ENCODE measurements at places on chromosomes 4 and X.

DNA sequence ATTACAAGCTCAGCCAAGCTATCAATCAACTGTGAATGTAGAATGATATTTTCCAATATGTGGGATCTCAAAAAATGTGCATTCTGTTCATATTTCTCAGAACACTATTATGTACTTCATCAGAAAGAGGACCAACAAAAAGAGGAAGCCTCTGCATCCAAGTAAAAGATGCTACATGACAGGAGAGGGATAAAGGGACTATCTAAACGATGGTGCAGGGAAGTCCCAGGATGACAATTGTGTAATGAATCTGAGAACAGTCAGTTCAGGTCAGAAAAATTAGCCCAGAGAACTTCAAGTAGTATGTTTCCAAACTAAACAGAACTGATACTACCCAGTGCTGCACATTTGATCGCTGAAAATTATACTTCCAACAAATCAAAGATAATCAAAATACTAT, 127.0 kb downstream of the ZNF330 start:
- DNase-seq = no peak

GRCh38 chr4:158610790-158611189, 60.9 kb downstream of the C4orf46 start:
- DNase-seq = no peak

GRCh38 chrX:93591398-93591797, 82.0 kb downstream of the NAP1L3 start:
- no peak for DNase-seq

DNA sequence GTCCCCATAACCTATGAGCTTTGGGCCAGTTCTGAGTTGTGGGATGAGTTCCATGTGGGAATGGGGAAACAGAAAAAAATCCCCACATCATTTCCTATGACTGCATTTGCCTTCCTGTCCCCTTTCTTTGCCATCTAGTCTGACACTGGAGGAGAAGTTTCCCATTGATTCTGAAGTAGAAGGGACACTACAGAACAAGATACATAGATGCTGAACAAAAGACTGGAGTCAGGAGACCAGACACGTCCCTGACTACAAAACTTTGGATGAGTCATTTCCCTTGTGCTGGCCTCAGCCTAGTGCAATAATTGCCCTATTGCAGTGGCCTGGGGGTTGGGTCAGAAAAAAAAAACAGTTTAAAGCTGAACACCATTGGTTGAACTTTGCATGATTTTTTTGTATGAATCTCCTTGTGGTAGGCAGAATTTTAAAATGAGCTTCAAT, 22.1 kb downstream of the BEX3 start:
- DNase-seq = no peak

DNA sequence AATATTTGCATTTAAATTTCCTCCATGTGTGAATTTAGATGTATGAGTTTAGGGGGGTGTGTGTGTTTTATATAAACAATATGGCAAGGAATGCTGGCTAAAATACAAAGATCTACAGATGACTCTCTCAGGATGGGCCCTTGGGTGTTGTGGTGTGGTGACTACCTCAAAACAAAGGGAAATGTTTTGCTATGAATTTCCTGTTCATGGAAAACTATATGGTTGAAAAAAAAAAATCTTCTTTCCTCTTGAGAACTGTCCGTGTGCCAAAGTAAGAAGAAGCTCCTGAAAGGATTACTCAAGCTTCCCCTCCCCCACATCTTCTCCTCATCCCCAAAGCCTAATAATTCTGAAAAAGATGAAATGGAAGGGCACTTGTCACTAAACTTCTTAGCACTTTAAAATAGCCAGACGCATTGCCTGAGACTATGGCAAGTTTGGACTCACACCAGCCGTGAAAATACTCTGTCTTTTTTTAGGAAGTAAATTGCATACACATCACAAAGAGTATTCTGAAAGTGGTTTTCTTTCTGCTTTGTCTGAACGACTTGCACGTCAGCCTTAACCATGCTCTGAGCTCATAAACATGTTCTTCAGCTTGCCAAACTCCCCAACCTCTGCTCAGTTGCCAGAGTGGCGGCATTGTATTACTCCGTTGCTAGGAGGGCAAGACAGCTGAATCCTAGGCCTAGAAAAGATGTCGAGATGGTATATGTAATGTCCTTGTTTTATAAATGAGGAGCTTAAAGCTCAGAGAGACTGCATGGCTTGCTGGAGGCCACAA, 250.4 kb upstream of the JADE1 start:
- DNase-seq = no peak

- DNase-seq = no peak
Observed at GRCh38 chrX:11346121-11346682, 53.0 kb downstream of the AMELX start.

- no peak for DNase-seq
Observed at GRCh38 chr4:108024878-108025165, 35.1 kb downstream of the HADH start.

- no peak for DNase-seq
Observed at GRCh38 chr4:126687655-126688358, 945.0 kb upstream of the INTU start.

DNA sequence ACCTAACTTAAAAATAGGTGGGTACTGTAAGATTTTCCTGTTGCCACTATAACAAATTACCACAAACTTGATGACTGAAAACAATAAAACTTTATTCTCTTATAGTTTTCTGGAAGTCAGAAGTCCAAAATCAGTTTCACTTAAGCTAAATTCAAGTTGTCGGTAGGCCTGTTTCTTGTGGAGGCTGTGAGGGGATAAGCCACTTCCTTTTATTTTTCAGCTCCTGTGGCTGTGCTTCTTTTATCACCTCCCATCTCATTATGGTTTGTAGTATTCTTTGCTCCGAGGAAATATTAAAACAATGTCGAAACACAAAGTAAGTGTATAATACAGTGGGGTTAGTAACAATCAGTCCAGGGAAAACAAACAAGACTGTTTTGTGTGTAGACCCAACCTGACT, 610.5 kb upstream of the TECRL start:
- DNase-seq = no peak

DNA sequence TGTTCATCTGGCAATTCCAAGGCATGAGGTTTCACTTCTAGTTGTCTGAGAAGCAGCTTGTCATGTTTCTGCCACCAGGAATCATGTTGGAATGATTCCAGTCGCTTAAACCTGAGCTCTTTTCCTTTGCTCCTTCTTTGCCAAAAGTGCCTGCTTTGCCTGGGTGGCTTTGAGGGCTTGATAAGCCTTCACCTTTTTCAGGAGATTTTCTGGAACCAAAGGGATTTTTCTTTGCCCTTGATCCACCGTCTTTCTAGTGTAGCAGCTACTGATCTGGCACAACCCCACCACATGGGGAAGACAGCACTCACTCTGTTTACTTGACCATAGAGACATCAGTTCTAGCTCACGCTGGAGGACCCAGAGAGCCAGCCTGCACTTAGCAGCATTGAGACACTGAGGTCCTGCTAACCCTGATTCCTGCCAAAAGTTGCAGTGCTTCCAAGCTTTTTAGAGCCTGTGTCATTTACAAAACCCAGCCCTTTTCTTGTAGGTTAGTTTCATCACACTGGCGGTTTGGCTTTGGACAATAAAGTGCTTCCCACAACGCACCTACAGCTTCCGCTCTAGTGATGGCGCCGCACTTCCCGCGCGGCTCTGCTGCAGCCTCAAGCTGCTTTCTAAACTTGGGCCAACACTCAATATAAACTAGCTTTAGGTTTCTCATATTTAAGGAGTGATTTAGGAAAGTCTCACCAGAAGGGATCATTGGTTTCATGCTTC, 7.3 kb upstream of the CCNI start:
- DNase-seq = no peak

GRCh38 chrX:139692908-139693307, 15.1 kb downstream of the MCF2 start:
- no peak for DNase-seq

DNA sequence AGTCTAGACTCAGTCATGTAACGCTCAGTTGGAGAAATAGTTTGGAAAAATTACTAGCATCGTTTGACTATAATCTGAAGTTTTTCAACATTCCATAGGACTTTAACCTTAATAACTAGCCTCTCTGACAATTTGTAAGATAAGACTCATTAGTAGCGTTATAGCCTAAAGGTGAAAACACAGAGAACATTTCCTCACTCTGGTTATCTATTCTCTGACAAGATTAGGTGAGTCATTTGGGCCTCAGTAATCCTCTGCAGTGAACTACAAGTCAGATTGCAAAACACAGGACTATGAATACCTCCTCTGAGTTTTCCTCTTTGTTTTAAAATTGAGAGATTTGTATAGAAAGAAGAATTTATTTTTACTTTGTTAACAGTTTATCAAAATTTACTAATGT, 31.8 kb upstream of the PDLIM5 start:
- no peak for DNase-seq

DNA sequence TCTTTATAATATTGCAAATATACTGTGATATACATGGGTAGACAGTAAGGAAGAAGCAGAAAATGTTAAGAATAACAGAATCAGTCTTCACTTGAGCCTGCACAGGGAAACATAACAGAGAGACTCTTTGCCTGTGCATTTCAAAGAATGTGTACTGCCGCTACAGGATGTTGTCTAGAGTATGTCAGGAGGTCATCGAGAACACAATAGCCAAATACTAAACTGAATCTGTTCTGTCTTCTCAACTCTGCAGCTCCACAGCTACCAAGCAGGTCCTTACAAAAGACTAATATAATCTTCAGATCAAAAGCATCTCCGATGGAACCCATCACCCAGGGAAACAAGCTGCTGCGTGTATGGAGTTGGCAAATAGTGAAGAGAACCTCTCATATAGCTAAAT, 471.5 kb downstream of the PCDH10 start:
- no peak for DNase-seq

GRCh38 chr4:76968937-76969336, 19.4 kb downstream of the SEPTIN11 start:
- no peak for DNase-seq

DNA sequence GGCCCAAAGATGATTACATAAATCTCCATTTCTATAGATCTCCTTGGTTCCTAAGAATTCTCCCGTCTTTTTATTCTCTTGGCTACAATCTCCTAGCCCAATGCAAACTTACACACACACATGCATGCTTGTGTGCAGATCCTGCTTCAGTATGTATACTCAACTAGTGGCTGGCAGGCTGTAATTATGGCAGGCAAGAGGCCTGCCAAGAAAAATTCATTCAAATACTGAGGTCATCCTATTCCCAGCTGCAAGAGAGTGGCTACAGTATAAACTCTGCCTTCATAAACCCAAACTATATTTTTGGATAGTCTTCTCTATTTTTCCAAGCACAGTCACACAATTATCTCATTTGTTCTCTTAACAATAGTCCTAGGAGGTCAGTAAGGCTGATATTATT, 95.2 kb downstream of the SHROOM4 start:
- no peak for DNase-seq

GRCh38 chrX:2325076-2325784, 175.5 kb downstream of the DHRSX start:
- no peak for DNase-seq

DNA sequence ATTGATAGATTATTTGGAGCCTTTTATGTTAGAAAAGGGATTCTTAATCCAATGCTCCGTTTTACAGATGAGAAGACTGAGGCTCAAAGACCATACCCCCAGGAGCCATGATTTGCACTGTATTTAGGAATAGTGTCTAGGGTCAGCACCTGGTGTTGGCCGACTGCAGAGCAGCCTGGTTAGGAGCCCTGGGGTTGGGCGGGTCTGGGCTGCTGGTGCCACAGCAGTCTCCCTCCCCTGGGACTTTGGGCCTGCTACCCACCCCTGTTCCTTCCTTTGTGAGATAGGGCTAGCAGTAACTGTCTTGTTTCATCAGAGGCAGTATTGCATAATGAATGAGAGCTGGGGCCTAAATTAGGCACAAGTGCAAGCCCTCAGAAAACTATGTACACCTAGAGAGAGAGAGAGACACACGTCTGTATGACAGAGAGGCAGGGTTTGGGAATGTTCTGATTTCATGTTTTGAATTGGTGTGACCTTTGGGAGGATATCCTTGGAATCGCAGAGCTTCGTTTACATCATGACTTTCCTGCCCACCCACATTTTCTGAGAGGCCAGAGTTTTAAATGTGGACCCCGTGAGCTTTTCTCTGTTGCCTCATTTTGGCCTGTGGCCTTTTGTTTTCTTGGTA, 111.7 kb downstream of the PTTG2 start:
- DNase-seq = no peak

GRCh38 chr4:17020901-17021300, 122.5 kb upstream of the LDB2 start:
- DNase-seq = no peak

- DNase-seq = no peak
Observed at GRCh38 chrX:44456685-44457084, 86.0 kb downstream of the FUNDC1 start.

GRCh38 chr4:10343656-10344055, 113.6 kb downstream of the ZNF518B start:
- no peak for DNase-seq

DNA sequence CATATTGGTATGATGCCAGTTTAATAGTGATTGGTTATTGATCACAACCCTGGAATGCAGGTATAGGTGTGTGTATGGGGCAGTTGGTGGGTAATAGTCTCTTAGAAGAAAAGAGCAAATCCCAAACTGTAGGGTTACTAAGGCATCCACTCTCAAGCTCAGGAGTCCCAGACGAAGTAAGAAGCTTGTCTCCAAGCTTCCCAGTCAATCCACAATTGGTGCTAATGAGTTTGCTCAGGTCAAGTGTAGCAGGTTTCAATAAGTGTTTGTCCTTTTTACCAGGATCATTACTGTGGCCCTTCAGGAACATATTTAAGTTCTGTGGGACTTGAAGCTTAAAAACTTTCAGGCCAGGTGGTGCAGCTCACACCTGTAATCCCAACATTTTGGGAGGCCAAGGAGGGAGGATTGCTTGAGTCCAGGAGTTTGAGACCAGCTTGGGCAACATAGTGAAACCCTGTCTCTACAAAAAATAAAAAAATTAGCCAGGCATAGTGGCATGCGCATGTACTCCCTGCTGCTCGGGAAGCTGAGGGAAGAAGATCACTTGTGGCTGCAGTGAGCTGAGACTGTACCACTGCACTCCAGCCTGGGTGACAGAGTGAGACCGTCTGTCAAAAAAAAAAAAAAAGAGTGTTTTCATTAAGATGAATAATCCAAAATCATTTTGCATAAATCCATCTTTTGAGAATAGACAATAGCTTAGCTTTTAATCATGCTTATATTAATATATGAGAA, 166.8 kb downstream of the UNC5C start:
- no peak for DNase-seq

DNA sequence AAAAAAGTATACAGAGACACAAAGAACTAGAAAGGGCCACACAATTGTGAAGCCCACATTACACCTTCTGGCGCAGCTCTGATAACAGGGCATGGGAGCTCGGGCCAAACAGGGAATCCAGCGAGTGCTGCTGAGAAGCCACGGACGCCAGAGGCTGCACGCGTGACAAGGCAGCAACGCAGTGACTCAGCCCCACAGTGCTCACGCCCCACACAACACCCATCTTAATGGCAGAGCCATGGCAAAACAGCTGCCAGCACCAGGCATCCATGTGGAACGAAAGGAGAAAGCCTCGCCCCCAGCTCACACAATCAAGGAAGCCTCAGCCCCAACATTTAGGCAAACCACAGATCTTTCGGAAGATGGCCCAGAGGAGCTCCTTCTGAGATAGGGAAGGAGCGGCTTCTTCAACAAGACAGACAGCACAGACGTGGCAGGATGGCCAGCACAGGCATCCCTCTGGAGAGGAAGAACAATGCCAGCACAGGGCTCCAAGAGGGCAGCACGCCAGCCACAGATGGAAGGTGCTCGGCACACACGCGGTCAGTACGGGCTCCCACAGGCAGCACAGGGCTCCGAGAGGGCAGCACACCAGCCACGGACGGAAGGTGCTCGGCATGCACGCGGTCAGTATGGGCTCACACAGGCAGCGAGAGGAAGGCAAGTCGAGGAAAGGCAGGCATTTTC, 33.1 kb downstream of the GAK start:
- DNase-seq = no peak

GRCh38 chr4:169051761-169052593, 41.9 kb upstream of the CBR4 start:
- no peak for DNase-seq

GRCh38 chr4:72991873-72992272, 77.6 kb downstream of the COX18 start:
- no peak for DNase-seq
